ENCODE measurements at places on chromosomes 3 and 15. TPM values are rescaled to one million over a fixed set of nuclear protein-coding genes. Genes with fewer than 3 reads are reported as not detected.
A peak's percentile ranks its signal among the peaks of the same experiment; 100 is the strongest.

DNA sequence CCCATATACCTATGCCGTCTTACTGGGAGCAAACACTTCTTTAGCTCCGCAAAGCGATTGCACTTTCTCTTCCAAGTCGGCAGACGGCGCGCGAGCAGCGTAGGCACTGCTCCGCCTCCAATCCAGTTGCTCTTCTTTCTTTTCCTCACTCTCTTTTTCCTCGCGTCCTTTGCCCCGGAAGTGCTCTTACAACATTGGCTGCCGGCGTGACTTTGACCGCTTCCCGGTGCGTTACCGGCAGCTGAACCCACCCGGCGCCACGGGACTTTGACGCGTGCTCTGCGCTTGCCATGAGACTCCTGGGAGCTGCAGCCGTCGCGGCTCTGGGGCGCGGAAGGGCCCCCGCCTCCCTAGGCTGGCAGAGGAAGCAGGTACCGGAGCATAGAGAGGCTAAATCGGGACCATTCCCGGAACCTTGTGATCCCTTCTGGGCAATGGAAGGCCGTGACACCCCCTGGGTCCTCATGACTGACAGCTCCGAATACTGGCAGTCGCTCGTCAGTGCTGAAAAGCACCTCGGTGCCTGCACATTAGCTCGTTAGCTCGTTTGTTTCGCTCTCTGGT is at the start of gene GFM1:
GFM1 (plus strand) TSS at position 183 of the 564 bp plus-strand sequence; CDS start at position 291, 108 bp downstream.
- DNase-seq: peak; percentile 97

Gene SLC6A11
- not detected for total RNA-seq

DNA sequence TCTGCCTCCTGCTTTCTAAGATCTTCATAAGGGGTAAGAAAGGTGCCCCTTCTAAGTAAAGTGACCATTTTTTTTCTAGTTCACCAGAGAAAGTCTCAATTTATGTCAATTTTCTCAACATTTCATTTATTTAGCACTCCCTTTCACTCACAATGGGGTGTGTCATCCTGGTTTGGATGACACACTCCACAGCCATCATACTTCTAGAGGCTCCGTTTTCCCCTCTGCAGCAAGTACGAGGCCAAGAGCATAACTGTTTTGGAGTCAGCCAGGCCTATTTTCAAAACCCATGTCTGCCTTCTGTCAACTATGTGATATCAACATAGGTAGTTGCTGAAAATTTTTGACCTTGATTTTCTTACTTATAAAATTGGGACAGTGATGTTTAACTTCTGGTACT is 703.2 kb downstream of the NLGN1 start:
- no peak for DNase-seq

DNA sequence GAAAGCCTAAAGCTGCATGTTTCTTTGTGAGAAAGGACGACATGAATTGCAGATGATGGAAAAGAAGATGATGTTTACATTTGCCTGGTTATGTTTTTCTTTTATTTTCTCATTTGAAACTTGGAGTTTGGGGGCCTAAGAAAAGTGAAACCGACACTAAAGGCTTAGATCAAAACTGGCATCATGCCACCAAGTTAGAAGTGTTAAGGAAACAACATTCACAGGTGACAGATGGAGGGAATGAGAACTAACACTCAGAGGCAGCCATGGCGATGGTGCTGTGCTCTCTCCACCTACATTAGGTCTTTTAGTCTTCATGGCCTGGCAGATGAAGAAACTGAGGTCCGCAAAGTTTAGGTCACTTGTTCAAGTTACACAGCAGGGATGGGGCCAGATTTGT is 923.6 kb downstream of the TUSC7 start:
- no peak for DNase-seq

DNA sequence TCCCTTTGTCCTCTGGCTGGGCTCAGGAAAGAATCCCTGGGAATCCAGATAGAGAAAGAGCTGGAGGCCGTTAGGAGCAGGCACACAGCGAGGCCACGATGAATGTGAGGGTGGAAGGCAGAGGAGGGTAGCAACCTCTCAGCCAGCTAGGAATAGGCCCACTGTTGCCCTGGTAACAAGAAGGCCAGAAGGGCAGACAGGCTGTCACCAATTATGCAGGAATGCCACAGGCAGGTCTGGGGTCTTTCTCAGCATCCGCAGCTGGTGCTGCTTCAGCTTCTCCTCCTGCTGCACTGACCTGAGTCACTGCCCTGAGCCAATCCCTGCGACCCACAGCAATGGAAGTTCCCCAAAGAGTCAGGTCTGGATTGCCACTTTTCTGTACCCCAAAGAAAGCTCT is 62.8 kb upstream of the C3orf80 start:
- DNase-seq: no peak

GRCh38 chr15:69665641-69666111 is 213.1 kb downstream of the RPLP1 start:
- DNase-seq: no peak

Data from endothelial cell of umbilical vein (primary cell).